ENCODE measurements at places on chromosomes 2 and 18. TPM values are rescaled to one million over a fixed set of nuclear protein-coding genes. Genes with fewer than 3 reads are reported as not detected.

NEURL3 gene
- total RNA-seq: 2.7 TPM

TDRD15 gene
- not detected for total RNA-seq

ANKRD30B gene
- total RNA-seq: not detected

GRCh38 chr2:145815933-145816332 lies 1296.0 kb upstream of the ZEB2 start:
- no peak for DNase-seq

- peak; percentile 80 for DNase-seq
Observed at GRCh38 chr2:72883356-72883962, 3.7 kb upstream of the SPR start.

CFC1 gene
- not detected for total RNA-seq

DNA sequence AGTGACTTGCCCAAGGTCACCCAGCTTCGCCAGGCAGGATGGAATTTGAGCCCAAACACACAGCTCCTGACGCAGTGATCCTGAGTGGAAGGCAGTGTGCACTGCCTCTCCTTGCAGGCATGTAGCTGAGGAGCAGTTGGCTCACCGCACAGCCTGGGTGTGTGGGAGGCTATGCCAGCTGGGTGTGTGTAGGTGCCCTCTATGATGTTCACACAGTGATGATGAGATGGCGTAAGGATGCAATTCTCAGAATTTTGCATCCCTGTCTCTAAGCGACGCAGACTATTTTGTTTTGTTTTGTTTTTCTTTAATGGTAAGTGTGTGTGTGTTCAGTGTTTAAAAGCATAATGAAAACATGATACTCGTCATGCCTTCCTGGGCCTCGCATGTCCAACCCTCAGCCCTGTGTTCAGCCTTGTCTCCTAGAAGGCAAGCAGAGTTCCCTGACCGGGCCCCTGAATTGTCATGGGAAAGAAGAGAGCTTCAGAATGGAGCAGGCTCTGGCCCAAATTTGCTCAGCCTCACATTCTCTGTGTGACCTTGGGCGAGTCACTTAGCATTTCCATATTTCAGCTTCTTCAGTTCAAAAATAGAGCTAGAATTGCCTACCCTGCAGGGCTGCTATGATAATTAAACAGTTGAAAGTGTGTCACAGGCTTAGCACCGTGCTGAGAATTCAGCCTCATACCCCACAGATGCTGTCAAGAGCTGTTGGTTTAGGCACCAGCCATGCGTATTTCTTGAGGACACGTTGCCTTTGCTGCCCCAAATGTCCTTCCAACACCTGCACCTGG lies 603.6 kb upstream of the RAB6C start:
- no peak for DNase-seq

Data from tongue (tissue), 3 donors.